ENCODE measurements at places on chromosomes 6 and 20. TPM values are rescaled to one million over a fixed set of nuclear protein-coding genes. Genes with fewer than 3 reads are reported as not detected.

GRCh38 chr20:53379014-53379832 is 214.4 kb downstream of the ZNF217 start:
- H3K27ac ChIP-seq: no peak overlapping the region
- H3K36me3 ChIP-seq: no peaks in the 10 kb centered on the region
- no peaks in the 10 kb centered on the region for H3K27me3 ChIP-seq
- H3K4me3 ChIP-seq: no peak overlapping the region

DNA sequence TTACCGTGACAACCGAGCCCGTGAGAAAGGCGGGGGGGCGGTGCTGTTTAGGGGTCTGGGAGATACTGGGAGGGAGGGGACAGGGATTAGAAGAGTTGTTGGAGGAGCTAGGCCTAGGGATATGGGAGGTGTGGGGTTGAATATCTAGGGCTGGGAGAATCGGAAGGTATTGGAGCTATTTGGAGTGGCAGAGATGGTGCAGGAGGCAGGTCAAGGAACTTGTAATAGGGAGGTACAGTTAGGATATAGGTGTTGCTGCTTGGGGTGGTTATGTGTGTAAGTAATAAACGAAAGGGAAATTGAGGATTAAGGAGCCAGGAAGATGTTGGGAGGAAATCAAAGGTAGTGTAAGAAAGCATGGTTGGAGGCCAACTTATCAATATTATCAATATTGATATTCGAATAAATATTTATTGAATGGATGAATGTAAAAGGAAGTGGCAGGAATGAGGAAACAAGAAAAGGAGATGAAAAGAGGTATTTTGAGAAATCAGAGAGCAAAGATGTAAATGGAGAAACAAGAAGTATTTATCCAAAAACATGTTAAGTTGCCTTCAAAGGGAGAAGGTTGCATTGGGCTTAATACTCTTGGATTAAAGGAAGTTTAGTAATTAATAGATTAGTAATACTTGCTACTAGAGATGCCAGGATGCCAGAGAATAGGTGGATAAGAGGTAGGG is 602 bp downstream of the PPP1R11 start:
- peaks cover 36% of the 10 kb centered on the region for H3K4me1 ChIP-seq
- peak overlapping the region; percentile 98 for H3K27ac ChIP-seq
- H3K36me3 ChIP-seq: peaks cover 28% of the 10 kb centered on the region

DNA sequence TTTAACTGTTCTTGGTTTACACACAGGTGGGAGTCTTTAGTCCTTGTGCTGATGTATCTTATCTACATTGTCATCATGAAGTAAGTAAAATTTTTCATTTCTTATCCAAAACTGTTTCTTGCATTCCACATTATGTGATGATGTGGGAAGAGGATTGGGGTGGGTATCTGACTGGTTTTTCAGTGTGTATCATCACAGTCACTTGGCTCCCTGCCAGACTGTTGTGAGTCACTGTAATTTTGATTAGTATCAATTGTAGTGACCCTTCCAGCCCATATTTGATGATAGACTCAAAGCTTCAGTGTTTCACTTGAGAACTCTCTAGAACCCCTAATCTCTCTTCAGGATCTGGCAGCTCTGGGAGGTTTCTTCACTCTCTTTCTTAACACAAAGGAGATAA is 84.5 kb upstream of the RIN2 start:
- no peaks in the 10 kb centered on the region for H3K36me3 ChIP-seq
- no peaks in the 10 kb centered on the region for H3K27me3 ChIP-seq
- H3K4me1 ChIP-seq: no peaks in the 10 kb centered on the region
- H3K27ac ChIP-seq: no peak overlapping the region
- DNase-seq: no peak

- H3K36me3 ChIP-seq: no peaks in the 10 kb centered on the region
- no peaks in the 10 kb centered on the region for H3K27me3 ChIP-seq
- no peak overlapping the region for H3K27ac ChIP-seq
- no peak for DNase-seq
- no peak overlapping the region for H3K4me3 ChIP-seq
- peaks cover 14% of the 10 kb centered on the region for H3K4me1 ChIP-seq
These were observed 3.5 kb upstream of the NT5DC1 start for GRCh38 chr6:116096979-116097816.

DNA sequence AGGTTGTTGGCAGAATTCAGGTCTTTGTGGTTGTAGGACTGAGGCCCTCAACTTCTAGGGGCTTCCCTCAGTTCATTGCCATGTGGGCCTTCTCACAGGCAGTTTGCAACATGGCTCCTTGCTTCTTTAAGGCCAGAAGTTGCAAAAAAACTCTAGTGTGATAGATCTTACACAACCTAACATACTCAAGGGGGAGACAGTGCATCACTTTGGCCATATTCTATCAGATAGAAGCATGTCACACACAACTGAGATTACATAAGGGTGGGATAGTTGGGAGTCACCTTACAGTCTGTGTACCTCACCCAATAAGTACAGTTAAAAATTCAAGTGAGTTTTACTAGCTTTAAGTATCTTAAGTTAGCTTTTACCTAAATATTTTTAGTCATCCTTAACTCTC is 1.6 kb downstream of the SIRPD start:
- H3K27me3 ChIP-seq: no peaks in the 10 kb centered on the region
- H3K4me3 ChIP-seq: no peak overlapping the region
- no peak overlapping the region for H3K27ac ChIP-seq
- H3K4me1 ChIP-seq: no peaks in the 10 kb centered on the region

DNA sequence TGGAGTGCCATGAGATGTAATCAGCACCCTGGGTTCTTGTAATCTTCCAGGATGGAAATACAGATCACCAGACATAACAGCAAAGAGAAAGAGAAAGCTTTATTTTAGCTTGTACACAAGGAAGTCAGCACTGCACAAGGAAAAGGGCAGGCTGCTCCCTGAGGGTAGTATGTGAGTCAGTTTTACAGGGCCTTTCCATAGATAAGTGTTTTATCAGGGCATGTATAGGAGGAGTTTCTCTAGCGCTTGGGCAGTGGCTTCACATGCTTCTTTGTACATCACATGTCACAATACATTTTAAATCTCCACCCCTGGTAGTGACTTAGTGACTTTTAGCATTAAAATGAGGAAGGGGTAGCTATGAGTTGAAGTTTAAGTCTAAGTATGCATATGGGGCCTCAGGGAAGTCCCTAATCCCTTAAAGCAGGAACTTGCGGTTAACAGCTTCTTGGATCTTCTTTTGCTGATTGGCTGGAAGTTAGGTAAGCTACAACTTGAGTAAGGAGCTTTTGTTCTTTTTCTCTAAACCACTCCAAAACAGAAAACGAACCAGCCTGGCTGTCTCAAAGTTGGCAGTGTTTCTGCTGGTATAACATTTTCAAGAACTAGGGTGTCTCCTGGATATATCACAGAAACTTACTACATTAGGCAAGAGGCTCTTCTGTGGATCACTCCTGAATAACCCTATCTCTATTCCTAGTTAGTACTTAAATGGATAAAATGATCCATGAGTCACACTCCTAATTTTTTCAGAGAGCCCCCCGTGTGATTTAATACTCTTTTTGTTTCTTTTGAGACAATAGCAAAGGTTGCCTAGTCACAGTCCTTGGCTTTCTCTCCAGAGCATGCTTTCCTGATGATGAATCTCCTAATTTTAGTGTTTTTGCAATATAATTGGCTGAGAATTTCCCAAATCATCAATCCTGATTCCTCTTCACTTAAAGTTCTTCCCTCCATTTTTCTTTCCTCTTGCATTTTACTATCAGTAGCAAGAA is 60.2 kb downstream of the MRAP2 start:
- no peak overlapping the region for H3K4me3 ChIP-seq
- DNase-seq: no peak

DNA sequence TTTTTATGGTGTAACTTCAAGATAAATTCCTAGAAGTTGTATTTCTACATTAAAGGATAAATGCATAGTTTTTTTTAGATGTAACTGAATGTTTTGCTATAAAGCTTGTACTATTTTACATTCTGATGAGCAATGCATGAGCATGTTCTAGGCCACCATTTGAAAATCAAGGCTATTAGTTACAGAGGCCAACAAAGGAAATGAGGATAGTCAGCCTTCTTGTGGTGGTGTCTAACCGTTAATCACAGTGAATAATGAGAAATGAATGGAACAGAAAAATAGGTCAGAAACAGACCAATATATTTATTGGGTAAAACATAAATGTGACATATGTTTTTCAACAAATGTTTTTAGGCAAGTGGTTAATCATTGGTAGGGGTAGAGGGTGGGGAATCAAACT is 37.6 kb upstream of the L3MBTL3 start:
- no peak for DNase-seq
- H3K4me1 ChIP-seq: no peaks in the 10 kb centered on the region
- H3K27ac ChIP-seq: no peak overlapping the region
- H3K36me3 ChIP-seq: no peaks in the 10 kb centered on the region
- H3K4me3 ChIP-seq: no peak overlapping the region

DNA sequence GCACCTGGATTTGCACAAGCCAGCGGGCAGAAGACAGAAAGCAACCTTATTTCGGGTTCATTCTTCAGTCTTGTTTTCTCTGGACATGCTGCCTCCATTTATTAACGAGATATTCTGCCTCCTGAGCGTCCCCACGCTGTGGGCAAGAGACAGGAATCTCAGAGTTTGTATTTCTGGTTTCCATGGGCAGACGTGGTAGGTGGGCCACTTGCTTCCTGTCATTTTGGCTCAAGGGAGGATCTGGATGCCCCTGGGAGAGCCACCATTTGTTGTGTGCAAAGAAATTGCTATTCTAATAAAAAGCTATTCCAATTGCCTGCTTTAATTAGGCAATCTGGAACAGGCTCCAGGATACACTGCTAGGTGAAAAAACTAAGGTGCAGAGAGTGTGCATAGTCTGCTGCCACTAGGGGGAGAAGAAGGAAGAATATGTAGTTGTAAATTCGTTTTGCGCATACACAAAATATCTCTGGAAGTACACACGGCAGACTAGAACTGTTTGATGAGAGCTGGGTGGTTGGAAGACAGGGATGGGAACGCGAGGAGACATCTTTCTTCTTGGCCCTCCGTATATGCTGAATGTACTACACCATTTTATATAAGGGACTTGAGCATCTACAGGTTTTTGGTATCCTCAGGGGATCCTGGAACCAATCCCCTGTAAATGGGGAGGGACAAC is 30.1 kb upstream of the SLC16A10 start:
- H3K36me3 ChIP-seq: no peaks in the 10 kb centered on the region
- no peak overlapping the region for H3K27ac ChIP-seq
- H3K4me1 ChIP-seq: no peaks in the 10 kb centered on the region
- H3K27me3 ChIP-seq: no peaks in the 10 kb centered on the region
- no peak overlapping the region for H3K4me3 ChIP-seq

DNA sequence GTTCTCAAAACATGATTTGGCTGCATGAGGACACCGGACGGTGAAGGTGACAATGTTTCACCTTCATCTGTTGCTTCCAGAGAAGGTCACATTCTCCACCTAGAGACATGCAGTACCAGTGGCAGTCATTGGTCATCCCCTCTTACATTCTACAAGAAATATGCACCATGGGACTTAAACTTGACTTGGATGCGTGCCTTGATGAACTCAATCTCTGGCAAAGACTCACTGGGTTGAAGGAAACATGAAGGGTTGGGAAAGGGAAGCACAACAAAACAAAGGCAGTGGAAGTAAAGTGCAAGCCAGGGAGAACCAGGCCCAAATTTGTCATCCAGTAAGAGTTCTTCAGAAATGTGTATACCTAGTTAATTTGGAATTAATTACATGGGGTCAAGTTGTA is 39.4 kb upstream of the ARMH2 start:
- no peak overlapping the region for H3K27ac ChIP-seq
- peaks cover 48% of the 10 kb centered on the region for H3K4me1 ChIP-seq
- H3K27me3 ChIP-seq: no peaks in the 10 kb centered on the region
- no peak overlapping the region for H3K4me3 ChIP-seq
- H3K36me3 ChIP-seq: peaks cover 80% of the 10 kb centered on the region

DNA sequence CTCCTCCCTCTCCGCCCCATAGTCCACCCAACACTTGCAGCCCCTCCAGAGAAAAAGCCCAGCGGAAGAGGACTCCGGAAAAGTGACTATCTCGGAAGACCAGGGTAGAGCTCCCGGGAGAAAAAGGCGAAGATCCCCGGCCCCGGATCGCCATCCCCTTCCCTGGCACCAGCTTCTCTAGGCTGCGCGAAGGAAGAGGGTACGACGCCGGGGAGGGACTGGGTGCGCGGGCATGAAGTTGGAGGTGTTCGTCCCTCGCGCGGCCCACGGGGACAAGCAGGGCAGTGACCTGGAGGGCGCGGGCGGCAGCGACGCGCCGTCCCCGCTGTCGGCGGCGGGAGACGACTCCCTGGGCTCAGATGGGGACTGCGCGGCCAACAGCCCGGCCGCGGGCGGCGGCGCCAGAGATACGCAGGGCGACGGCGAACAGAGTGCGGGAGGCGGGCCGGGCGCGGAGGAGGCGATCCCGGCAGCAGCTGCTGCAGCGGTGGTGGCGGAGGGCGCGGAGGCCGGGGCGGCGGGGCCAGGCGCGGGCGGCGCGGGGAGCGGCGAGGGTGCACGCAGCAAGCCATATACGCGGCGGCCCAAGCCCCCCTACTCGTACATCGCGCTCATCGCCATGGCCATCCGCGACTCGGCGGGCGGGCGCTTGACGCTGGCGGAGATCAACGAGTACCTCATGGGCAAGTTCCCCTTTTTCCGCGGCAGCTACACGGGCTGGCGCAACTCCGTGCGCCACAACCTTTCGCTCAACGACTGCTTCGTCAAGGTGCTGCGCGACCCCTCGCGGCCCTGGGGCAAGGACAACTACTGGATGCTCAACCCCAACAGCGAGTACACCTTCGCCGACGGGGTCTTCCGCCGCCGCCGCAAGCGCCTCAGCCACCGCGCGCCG is 822 bp downstream of the FOXQ1 start:
- no peak for DNase-seq
- no peak overlapping the region for H3K4me3 ChIP-seq
- no peaks in the 10 kb centered on the region for H3K4me1 ChIP-seq
- no peaks in the 10 kb centered on the region for H3K36me3 ChIP-seq
- H3K27ac ChIP-seq: no peak overlapping the region
- H3K27me3 ChIP-seq: peaks cover 12% of the 10 kb centered on the region

The CENPW gene
- total RNA-seq: 54.1 TPM
